Hypothalamus (tissue), 51 donors: ENCODE measurements at places on chromosomes 1 and 21.

- no peak for DNase-seq
These were observed 135.1 kb downstream of the CHD1L start for GRCh38 chr1:147377263-147378246.

- DNase-seq, result no peak
These were observed 911 bp downstream of the LMO4 start for GRCh38 chr1:87329526-87330056.

DNA sequence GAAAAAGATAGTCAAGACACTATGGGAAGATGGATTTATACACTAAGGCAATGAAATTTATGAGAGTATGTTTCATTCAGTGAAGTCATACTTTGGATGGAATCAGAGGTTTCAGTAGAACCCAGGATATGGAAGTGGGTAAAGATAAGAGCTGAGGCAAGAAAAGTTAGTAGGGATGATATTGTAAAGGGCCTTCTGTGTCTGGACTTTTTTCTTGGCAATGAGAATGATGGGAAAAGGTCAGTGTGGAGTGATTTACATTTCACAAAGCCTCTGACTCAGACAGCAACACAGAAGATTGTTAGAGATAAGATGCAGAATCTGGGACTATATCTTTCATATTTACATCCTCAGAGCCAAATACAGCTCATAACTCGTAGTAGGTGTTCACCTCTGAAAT lies 32.1 kb downstream of the SH3BGR start:
- no peak for DNase-seq

DNA sequence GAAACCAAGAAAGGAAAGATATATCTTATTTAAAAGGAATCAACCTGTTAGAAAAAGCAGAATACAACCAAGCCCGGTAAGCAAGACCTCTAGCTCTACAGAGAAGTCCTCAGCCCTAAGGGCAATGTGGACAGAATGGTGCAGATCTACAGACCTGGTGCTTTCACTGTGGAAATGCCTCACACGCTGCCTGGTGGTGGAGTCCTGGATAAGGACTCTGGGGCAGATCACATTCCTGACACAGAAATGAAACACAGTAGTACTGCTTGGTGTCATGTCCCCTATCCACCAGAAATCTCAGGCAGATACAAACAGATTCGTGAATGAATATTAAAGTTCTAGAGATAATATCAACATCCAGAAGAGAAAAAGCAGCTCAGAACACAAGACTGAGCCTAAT lies 6.8 kb downstream of the CNN3 start:
- no peak for DNase-seq

DNA sequence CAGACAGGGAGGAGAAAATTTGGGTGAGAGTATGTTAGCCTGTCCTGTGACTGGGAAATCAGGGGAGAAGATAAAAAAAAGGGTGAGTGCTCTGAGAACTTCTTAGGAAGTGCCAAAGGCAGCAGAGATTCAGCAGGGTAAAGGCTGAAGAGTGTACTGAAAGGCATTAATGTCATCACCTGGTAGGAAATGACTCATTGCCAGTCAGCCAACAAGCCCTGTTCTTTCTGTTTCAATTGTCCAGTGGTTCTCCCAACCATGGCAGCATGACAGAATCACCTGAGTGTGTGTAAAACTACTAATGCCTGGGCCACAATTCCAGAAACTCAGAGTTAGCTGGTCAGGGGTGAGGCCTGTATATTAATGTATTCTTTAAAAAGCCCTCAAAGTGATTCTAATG lies 83.5 kb downstream of the INTS7 start:
- no peak for DNase-seq

- DNase-seq, result no peak
These were observed 368.5 kb downstream of the RPS6KC1 start for GRCh38 chr1:213419401-213420030.

GRCh38 chr1:219283541-219283940 lies 109.9 kb downstream of the LYPLAL1 start:
- DNase-seq, result no peak
